CD4-positive, alpha-beta T cell treated with Interferon alpha-2 for 1 hour (primary cell): ENCODE measurements at places on chromosomes 13 and 19.
A peak's percentile ranks its signal among the peaks of the same experiment; 100 is the strongest.

- DNase-seq: no peak
Measured at GRCh38 chr13:108595436-108596274, 33.8 kb upstream of the MYO16 start.

GRCh38 chr19:3547301-3547731, 8.3 kb downstream of the TEKTIP1 start:
- no peak for DNase-seq

DNA sequence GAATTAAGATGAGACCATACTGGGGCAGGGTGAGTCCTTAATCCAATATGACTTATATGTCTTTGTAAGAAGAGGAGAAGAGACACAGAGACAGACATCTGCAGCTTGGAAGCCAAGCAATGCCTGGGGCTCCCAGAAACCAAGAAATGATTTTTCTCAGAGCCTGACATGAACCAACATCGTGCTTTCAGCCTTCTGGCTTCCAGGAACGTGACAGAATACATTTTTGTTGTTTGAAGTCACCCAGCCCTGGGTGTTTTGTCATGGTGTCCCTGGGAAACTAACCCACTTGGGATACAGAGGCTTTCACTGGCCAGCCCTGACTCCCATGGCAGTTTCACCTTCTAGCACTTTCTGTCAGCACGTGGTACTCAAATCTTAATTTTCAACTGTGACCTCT, 95.3 kb upstream of the SLC10A2 start:
- DNase-seq: no peak

DNA sequence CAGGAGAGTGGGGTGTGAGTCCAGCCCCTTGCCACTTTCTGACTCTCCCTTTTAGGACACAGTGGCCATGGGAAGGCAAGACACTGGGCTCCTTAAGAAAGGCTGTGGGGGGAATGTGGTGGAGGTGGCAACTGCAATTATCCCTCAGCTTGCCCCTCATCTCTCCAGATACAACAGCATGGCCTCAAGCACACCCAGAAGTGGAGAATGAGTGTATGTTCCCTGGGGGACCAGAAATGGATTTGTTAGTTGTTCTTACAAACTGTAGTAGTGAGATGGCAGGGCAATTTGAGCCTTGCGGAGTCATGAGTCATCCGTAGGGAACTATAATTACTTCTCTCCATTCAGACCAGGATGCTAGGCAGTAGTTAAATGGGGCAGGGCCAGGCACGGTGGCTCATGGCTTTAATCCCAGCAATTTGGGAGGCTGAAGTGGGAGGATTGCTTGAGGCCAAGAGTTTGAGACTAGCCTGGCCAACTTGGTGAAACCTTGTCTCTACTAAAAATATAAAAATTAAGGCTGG, 25.6 kb upstream of the CXCL17 start:
- DNase-seq: no peak

DNA sequence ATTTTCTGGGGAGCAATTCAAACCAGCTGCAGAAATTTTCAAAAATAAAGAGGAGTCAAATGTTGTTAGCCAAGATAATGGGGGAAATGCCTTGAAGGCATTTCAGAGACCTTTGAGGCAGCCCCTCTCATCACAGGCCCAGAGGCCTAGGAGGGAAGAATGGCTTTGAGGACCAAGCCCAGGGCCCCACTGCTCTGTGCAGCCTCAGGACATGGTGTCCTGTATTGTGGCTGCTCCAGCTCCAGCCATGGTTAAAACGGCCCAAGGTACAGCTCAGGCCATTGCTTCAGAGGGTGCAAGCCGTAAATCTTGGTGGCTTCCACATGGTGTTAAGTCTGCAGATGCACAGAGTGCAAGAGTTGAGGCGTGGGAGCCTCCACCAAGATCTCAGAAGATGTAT, 32.1 kb downstream of the NEK5 start:
- DNase-seq: no peak

DNA sequence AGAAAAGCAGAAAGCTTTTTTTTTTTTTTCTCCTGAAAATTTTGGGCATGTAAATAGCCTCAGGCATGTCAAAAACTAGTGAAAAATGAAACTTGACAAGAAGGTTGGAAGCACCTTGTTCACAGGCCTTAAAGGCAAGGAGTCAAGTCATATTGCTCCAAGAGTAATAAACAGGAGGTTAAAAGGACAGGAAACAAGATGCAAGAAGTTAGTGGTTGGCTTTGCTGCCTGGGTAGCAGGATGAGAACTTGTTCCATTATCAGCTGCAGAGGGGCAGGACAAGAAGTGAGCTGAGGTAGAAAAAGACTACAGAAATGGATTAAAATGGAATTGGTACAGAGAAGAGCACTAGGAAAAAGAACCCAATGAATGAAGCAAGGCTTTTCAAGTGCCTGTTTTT, 242.6 kb downstream of the DCT start:
- DNase-seq: no peak

DNA sequence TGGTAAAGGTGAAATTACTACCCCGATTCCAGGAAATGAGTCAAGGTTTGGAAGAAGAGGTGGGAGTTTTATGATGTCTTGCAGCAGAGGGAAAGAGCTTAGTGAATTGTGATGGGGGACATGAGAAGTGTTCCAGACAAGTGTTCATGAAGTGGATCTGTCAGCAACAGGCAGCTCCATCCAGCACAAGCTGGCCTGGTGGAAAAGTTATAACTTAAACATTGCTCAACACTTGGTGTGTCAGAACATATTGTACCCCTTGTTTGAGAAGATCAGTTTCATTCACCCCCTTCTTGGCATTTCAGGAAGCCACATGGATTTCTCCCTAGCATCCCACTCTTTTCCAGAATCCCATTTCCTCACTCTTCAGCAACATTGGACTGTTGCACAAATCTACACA, 222.0 kb downstream of the B3GLCT start:
- no peak for DNase-seq

DNA sequence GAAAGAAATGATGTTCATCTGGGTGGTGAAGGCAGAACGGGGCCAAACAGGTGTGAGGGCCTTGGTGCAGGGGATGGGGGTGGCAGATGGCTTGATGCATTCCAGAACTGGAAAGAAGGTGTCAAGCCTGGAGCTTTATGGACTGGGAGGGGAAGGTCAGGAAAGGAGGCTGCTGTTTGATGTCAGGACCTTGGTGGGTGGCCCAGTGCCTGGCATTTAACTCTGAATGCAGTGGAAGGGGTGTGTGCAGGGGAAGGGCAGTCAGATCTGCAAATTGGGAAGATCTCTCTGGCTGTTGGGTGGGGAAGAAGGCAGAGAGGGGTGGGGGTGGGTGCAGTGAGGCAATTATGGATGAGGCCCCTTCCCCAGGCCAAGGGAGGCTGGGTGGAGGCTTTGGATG, 11.7 kb downstream of the KCTD15 start:
- no peak for DNase-seq

DNA sequence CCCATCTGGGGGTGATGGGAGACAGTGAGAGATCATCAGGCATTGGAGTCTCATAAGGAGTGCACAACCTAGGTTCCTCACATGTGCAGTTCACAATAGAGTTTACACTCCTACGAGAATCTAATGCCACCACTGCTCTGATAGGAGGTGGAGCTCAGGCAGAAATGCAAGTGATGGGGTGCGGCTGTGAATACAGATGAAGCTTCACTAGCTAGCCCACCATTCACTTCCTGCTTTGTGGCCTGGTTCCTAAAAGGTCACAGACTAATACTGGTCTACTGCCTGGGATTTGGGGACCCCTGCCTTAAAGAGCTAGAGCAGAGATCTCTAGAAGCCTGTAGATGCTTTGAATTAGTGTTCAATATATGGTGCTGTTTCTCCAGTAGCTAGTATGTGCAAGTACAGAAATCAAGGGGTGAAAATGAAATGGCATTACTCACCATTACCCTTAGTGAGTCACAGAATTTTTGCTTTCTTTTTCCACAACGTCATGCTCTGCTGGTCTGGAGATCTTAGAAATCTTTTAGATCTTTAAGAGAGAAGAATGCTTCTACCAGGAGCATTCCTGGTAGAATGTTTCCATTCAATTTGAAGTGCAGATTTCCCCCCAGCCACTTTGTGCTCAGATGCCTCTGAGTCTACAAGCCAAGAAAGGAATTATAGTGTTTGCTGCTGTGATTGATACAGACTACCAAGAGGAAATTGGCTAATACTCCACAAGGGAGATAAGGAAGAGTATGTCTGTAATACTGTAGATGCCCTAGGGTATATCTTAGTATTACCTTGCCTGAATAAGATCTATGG, 2301.2 kb downstream of the PCDH9 start:
- DNase-seq: no peak

GRCh38 chr13:44302940-44303575, 70.6 kb upstream of the SERP2 start:
- no peak for DNase-seq

- no peak for DNase-seq
Measured at GRCh38 chr19:2039959-2040646, 10.9 kb downstream of the MKNK2 start.

DNA sequence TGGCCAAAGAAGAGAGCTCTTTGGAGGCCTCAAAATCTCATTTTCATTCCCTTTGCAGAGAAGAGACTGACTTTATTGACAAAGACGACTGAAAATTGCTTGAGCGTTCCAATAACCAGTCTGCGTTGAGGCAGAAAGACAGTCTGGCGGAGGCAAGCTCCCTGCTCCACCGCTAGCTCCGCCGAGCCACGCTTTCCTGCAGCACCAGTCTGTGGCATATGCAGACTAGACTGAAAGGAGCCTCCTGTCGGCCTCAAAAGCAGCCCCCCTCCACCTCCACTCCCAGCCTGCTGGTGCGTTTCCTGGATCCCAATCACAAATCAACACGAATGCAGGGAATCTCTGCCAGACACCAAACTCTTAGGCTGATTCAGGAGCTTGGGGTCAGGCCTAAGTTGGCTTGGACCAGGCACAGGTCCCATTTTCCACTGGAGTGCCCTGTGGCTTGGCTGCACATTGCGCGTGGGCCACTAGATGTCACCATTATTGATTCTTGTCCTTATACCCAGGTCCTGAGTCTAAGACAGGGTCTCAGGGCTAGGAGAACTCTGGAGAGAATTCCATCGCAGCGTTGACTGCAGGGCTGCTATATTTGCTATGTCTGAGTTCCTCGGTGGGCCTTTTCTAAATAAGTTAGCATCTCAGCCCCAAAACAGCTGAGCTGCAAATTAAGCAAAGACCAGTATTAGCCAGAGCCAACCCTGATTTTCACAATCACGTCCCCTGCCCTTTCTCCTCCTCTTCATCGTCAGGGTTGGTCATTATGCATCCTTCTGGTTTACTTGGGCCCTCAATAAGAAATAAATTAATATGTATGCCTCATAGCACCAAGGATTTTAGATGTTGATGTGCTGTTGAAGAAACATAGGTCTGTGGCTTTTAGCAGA, 5.2 kb upstream of the ZNF507 start:
- peak; percentile 36 for DNase-seq

DNA sequence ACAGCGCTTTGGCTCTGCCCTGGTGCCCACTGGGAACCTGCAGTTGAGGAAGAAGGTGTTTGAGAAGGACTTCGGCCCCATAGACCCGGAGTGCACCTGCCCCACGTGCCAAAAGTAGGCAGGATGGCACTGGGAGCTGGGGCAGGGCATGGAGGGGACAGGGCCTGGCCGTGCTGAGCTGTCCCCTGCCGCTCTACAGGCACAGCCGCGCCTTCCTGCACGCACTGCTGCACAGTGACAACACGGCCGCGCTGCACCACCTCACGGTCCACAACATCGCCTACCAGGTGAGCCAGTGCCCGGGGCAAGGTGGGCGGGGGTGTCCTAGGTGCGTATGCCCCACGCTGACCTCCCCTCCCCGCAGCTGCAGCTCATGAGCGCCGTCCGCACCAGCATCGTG, 5.1 kb upstream of the DNM2 start:
- no peak for DNase-seq

DNA sequence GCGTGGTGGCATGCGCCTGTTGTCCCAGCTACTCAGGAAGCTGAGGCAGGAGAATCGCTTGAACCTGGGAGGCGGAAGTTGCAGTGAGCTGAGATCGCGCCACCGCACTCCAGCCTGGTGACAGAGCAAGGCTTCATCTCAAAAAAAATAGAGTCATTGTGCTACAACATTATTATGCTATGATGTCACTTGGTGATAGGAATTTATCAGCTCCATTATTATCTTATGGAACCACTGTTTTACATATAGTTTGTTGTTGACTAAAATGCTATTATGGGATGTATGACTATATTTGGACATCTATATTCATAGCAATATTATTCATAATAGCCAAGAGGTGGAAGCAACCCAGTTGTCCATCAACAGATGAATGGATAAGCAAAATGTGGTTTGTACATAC, 26.4 kb upstream of the SLC7A1 start:
- DNase-seq: no peak

DNA sequence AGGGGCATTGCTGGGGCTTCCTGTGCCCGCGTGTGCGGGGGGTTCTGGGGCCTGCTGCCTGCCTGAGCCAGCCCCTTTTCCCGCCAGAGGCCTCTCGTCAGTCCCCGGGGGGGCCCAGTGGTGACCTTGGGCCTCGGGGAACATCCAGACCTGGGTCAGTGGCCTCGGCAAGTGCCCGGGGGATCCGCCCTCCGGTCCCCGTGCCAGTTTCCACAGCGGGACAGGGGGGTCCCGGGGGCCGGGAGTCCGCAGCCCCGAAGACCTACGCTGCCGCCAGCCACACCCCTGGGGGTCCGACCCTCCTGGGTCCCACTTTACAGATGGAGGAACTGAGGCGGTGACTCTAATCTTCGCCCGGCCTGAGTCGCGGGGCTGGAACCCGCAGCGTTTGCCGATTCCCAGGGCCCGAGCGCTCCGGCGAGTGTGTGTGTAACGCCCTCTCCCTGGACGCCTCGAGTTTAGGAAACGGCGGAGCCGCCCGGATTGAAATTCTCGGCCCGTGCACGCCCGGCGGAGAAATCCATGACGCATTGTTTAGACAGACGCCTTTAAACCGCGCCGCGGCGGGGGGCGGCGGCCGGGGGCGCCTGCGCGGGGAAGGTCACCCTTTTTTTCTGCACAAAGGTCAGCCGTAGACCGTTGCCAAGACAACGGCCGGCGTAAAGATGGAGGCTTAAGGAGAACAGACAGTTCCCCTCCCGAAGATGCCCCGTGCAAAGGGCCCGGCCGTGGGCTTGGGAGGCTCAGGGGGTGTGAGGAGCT, 39.3 kb downstream of the EFNA2 start:
- DNase-seq: peak; percentile 7

DNA sequence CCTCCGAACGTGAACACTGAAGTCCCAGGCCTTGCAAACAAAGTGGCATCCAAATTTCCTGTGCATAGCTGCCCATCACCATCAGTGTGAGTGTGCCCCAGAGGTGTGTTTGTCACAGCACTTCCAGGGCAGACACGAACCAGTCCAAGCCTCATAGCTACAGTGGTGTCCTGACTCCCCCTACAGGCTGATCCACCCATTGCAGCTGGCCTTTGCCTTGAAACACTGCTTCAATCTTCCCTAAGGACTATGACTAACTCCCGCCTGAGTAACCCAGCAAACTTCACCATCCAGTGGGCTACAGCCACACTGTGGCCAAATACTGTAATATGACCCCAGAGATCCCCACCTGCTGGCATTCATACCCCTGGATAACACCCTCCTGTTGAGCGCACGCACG, 3.9 kb downstream of the ZNF266 start:
- DNase-seq: peak; percentile 48

- DNase-seq: no peak
Measured at GRCh38 chr13:47794963-47795362, 206.1 kb downstream of the SUCLA2 start.

GRCh38 chr19:4305257-4305612, 837 bp downstream of the FSD1 start:
- no peak for DNase-seq

- no peak for DNase-seq
Measured at GRCh38 chr19:18633321-18633720, 3.5 kb upstream of the KLHL26 start.

GRCh38 chr19:34274827-34275625, 20.7 kb downstream of the GARRE1 start:
- DNase-seq: no peak
